ENCODE measurements at places on chromosomes 12 and 14.
A peak's percentile ranks its signal among the peaks of the same experiment; 100 is the strongest.

DNA sequence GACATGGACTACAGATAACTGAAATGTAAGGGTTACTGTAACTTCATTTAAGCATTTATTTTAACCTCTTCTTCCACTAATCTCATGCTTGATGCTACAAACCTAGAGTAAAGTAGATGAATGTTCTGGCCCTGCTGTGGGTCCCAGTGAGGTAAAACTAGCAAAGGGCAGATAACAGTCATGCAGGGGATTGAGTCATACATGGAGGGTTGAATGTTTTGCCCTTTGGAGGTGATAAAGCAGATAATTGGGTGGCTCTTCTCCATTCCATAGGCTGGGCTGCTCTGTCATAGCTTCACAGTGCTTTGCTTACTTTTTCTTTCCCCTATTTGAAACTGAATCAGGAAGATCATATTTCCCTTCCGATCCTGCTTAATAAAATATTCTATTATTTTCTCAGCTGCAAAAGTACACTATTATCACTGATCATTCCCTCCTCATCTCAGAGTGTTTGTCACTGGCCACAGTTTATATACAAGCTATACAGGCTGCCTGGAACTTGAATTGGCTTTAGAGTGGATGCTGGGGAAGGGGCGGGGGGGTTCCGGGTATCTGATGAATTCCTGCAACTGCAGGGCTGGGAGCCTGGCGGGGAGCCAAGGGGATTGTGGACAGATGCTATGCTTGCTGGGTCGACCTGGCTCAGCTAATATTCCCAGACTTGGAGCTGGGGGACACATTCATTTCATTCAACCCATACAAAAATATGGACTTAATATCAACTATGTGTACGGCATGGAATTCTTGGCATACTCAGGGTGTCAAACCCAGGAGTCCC lies 235.1 kb downstream of the NRXN3 start:
- DNase-seq, result no peak

- peak; percentile 33 for DNase-seq
These were observed 5.1 kb downstream of the C12orf56 start for GRCh38 chr12:64385468-64385867.

DNA sequence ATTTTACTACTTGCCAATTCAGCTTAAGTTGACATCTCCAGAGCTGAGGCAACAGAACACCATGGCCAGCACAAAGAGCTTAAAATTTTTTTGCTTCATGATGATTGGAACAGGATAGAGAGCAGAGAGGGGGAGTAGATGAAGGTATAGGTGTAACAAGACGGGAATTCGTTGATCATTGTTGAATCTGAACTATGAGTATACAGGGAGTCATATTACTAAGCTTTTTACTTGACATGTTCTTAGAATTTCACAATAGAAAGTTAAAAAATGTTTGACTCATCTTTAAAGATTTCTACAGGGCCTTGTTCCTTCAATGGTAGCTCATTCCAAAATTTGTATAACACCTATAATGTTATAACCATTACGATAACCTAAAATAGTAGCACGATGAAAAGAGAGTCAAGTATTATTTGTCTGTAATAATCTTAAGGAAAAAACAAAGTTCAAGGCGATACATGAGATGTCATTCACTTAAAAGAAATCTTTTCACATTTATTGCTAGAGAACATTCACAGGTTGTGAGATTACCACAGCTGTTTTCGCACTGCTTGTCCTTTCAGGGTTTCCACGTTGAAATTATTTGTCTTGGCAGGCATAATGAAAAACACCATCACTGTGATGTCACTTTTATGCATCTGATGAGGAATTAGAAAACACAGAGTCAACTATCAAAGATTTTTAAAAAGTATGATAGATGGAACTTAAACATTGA lies 33.9 kb downstream of the SPX start:
- DNase-seq, result peak; percentile 2

DNA sequence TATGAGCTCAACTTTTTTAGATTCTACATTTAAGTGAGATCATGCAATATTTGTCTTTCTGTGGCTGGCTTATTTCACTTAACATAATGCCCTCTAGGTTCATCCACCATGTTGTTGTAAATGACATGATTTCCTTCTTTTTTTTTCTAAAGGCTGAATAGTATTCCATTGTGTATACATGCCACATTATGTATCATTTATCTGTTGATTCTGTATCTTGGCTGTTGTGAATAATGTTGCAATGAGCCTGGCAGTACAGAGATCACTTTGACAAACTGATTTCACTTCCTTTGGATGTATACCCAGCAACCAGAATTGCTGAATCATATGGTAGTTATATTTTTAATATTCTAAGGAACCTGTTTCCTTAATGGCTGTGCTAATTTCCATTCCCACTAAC lies 19.1 kb downstream of the FBXW8 start:
- DNase-seq, result no peak

DNA sequence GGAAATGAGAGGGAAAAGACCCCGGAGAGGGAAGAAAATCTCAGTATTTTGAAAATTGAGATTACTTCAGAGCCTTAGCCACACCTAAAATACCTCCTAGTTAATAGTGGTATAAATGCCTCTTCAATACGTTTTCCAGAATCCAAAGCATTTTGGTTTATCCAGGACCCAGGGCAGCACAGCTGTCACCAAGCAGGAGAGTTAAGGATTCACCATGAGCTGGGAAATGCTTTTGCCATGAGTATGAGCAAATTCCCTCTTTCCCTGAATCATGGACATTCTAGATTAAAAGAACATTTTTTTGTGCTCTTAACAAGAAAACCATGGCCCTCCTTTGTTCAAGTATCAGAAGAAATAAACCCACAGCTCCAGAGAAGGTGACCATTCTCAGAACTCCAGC lies 21.8 kb upstream of the RTRAF start:
- peak; percentile 48 for DNase-seq

- DNase-seq, result no peak
These were observed 108.2 kb downstream of the PDE3A start for GRCh38 chr12:20476551-20476950.

DNA sequence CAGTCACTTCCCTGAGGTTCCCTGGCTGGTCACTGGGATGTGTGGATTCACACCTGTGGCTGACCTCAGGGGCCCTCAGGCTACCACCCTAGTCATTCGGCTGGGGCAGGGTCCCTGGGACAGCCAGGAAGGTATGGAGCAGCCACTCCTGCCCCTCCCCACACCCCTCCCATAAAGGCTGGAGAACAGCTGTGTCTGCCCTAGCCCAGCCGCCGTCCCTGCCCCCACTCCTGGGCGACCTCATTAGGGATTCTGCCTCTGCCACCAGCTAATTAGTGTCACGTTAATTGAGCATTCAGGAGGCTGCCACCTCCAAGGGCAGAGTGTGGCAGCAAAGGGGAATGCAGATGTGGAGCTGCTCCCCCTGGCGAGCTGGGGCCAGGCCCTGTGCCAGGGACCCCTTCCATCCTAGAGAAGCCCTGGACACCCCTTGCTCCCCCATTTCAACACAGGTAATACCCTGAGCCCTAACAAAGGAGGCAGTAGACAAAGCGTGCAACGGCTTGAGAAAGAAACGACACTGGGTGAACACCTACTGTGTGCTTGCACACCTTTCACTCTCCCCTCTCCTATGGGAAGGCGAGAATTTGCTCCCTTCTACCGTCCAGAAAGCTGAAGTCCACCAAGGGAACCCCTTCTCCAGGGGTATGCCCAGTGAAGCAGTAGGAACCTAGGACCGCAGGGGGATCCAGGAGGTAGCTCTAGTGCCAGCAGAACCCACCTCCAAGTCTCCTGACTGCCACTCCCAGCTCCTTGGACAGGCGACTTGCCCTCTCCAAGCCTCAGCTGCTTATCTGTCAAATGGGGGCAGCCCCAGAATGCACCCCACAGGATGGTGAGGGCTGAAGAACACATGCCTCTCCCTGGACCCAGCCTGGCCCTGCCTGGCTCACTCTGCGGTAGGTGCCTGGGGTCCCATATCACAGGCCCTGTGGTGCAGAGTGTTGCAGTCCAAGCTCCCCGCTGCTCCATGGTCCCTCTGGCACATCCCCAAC lies 45.1 kb downstream of the FAM222A start:
- no peak for DNase-seq

DNA sequence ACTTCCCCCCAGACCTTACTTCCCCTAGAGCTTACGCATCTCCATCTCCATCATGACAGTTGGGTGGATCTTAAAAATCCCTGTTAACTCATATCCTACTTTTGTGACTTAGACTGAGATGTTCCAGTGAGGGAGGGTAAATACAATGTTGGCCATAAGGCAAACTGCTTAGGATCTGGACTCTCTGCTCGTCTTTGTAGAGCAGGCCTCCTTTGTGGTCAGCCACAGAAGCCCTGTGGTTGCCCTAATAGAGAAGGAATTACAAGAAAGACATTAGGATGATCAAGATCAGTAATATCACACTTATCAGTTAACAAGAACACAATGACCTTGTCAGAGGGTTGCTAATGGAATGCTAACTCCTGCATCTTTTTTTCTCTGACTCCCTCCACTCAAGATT lies 52.0 kb downstream of the TMEM132C start:
- DNase-seq, result no peak

DNA sequence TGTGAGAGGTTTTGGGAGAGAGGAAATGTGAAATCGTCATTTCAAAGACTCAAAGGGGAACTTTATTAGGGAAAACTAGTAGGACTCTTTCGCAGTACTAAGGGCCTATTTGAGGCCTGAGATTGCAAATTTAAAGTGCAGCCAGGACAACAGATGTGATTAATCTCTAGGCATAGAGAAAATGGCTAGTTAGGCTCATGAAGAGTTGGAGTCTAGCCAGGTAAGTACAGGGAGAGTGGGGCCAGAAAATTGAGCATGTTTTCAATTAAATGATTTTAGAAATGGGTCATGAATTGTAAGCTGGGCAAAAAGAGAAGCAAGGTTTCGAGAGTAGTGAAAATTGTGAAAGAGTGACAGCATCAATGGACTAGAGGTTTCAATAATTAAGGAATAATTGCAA lies 91.9 kb upstream of the LMNTD1 start:
- DNase-seq, result peak; percentile 64

GRCh38 chr12:79020106-79020505 lies 155.5 kb downstream of the SYT1 start:
- DNase-seq, result peak; percentile 4

- no peak for DNase-seq
These were observed 3.0 kb upstream of the PIANP start for GRCh38 chr12:6703631-6704030.

- no peak for DNase-seq
These were observed 174.5 kb upstream of the CNOT2 start for GRCh38 chr12:70068743-70069142.

DNA sequence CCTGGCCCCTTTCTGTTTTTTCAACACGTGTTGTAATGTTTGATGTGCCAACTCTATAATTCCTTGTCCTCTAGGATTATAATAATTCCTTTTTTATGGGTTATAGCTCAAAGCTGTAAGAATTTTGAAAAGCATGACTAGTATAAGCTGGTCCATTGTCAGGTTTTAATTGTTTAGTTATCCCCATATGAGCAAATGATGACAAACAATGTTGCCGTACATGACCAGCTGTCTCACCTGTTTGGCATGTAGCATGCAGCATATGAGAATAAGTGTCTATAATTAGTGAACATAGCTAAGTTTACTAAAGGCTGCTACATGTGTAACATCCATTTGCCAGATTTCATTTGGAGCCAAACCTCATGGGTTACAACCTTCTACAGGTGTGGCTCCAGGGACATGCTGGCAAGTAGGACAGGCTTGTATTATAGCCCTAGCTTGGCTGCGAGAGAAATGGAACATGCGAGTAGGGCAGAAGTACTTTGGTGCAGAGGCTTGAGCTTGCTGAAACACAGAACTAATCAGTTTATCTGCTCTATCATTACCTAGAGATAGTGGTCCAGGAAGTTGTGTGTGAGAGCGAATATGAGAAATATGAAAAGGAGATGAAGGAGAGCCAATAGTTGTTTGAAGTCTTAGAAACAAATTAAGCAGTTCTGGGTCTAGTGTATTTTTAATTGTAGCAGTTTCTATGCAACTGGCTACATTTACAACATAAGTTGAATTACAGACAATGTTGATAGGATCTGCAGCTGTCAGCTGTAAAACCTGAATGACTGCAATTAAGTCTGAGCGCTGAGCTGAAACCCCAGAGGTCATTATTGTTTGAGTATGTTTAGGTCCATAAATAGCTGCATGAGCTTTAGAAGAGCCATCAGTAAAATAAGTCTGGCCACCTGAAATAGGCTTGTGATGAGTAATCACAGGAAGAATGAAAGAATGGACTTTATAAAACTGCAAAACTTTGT lies 22.6 kb upstream of the MAPKAPK5 start:
- no peak for DNase-seq

- no peak for DNase-seq
These were observed at the start of gene IL25 for GRCh38 chr14:23372509-23372908. Gene IL25, plus strand, starts transcription at chr14:23372809.

- DNase-seq, result no peak
These were observed 9.2 kb upstream of the GOLGA3 start for GRCh38 chr12:132837693-132838409.

DNA sequence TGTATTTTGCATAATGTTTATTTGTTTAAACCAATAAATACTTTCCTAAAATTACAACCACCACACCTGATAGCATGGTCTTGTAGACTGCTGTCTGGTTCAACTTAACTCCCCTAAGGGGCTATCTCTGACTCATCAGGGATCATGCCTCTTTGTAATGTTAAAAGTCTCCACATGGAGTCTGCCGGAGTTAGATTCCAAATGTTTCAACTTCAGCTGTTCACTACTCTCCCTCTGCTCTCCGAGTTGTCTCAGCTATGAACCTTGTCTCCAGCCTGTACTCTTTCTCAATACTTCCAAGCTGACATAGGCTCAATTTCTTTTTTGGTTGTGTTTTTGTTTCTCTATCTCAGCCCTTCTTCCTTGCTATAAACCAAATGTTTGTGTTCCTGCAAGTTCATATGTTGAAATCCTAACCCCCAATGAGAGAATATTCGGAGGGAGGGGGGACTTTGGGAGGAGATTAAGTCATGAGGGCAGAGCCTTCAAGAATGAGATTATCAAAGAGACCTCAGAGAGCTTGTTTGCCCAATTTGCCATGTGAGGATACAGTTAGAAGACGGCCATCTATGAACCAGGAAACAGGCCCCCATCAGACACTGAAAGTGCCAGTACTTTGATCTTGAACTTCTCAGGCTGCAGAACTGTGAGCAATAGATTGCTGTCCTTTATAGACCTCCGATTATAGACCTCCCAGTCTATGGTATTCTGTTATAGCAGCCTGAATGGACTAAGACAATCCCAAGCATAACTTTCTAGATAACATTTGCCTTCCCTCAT lies 858.2 kb downstream of the VRK1 start:
- no peak for DNase-seq

All from fibroblast of skin of abdomen (primary cell).